ENCODE measurements at places on chromosomes 2 and 18.

- no peak for DNase-seq
These were observed 69.4 kb upstream of the UBE2E3 start for GRCh38 chr2:180910831-180911665.

GRCh38 chr2:76180676-76181075 is 470.0 kb upstream of the GCFC2 start:
- no peak for DNase-seq

- DNase-seq, result no peak
These were observed 337.0 kb upstream of the ZNF804A start for GRCh38 chr2:184261331-184261730.

DNA sequence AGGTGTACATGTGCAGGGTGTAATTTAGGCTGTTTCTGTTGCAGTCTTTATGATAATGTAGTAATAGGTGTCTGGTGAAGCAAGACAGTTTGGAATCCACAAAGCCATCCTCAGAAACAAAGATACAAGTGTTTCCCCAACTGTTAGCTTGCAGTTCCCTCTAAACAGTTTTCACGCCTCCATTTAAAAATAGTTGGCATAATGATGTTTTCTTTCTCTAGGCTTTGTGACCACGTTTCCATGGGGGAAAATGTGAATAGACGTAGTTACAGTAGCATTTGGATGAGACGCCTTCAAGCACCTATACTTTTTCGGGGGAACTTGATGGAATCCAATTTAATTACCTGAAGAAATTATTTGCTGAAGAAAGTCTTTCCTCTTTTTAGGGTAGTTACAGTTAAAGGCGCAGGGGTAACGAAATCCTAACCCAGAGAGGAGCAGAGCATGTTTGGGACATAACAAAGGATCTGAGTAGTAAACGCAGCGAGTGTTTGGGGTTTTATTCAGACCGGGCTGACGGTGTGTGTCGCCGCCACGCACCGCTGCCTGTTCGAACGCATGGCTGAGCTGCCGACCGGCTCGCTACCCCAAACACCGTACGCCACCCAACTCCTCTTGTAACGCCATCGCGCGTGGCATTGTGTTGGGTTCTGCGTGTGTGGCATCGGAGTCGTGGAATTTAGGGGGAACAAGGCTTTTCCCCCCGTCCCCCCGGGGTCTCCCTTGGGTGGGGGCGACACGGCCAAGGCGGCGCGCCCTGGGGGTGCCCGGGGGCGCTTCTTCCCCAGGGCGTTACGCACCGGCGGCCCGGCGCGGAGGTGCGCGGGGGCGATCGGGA is 681 bp upstream of the NRP2 start:
- DNase-seq, result peak; percentile 45

GRCh38 chr2:160876765-160877164 is 283.5 kb upstream of the TANK start:
- DNase-seq, result no peak

- DNase-seq, result no peak
These were observed 462.5 kb upstream of the HS6ST1 start for GRCh38 chr2:128781166-128781565.

- no peak for DNase-seq
These were observed 19.2 kb downstream of the ATP6V1B1 start for GRCh38 chr2:70954886-70955285.

- no peak for DNase-seq
These were observed 310.6 kb downstream of the C1D start for GRCh38 chr2:67752199-67752598.

DNA sequence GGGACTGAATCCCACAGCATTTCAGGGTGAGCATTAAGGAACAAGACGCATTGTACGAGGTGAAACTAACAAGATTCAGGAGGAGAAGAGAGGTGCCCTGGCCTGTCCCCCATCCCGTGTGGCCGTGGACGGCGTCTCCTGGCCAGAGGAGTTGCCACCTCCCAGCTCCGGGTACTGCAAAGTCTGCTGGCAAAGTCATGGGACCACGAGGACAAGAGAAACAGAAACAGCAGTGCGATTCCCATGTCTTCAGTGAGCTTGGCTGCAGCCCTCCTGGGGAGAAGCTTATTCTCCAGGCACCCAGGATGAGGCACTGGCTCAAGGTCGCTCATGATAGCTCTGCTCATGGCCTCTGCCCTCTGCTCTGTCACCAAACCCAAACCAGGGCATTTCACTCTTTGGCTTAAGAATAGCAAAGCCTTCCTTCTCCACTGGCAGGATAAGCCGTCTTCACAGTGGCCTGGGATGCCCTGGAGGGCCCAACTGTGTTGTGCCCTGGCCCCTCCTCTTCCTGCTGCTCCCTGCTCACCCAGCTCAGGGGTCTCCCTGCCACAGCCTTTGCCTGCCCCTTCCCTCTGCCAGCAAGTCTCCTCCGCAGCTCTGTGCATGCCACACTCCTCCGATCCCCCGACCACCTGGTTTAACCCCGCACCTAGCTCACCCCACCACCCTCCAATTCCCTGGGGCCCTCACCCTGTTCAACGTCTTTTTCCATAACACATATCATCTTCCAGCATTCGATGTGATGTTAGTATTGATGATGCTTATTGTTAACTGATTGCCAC is 144.8 kb downstream of the PXDN start:
- no peak for DNase-seq

- DNase-seq, result no peak
These were observed 13.5 kb downstream of the PASK start for GRCh38 chr2:241135737-241136136.

DNA sequence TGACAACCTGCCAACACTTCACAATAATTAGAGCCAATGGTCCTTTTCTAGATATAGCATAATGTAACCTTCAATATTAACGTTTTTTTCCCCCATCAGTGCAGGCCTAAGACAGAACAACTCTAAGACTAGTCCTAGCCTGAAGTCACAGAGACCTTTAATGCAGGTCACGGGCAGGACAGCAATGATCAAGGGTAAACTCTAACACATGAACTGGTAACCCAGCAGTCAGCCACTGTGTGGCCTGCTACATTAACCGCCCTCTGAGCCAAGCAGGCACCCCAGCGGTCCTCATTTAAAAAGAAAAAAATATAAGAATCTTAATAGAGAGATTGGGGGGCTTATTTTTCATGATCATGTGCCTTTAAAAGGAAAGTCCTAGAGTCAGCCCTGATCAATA is 290.6 kb downstream of the AFF3 start:
- DNase-seq, result no peak

GRCh38 chr2:23293731-23294130 is 91.2 kb upstream of the KLHL29 start:
- no peak for DNase-seq

- no peak for DNase-seq
These were observed 11.5 kb downstream of the MFSD2B start for GRCh38 chr2:24021122-24021998.

DNA sequence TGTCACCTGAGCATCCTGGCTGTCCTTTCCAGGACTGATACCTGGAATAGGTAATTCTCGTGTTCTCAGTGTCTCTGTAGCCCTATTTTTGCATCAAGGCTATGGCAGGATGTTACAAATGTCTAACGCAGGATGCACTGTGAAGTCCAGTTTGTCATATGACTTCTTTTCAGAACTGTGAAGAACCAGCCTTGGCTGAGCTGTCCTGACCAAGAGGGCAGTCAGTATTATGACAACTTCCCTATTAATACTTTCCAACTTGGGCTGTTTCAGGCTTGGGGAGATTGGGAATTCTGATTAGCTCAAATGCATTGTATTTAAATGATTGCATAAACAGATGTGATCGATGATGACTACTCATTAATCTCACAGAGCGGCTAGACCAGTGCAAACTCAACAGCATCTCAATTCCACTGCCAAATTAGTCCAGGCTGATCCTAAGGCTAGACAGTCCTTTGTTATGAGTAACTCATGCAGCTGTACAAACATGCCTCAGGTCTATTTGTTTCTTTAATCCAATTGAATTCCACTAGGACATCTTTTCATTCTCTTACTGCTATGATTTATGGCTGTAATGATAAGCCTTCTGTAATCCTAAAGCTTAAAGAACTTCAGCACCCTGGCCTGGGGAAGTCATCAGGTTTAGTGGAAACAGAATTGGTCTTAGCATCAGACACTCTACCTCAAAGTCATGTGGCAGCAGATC is 331.6 kb downstream of the KCNS3 start:
- no peak for DNase-seq

DNA sequence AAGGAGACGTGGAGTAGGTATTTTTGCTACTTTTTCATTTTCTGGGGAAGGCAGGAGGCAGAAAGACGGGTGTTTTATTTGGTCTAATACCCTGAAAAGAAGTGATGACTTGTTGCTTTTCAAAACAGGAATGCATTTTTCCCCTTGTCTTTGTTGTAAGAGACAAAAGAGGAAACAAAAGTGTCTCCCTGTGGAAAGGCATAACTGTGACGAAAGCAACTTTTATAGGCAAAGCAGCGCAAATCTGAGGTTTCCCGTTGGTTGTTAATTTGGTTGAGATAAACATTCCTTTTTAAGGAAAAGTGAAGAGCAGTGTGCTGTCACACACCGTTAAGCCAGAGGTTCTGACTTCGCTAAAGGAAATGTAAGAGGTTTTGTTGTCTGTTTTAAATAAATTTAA is 3.4 kb downstream of the FZD7 start:
- DNase-seq, result no peak

DNA sequence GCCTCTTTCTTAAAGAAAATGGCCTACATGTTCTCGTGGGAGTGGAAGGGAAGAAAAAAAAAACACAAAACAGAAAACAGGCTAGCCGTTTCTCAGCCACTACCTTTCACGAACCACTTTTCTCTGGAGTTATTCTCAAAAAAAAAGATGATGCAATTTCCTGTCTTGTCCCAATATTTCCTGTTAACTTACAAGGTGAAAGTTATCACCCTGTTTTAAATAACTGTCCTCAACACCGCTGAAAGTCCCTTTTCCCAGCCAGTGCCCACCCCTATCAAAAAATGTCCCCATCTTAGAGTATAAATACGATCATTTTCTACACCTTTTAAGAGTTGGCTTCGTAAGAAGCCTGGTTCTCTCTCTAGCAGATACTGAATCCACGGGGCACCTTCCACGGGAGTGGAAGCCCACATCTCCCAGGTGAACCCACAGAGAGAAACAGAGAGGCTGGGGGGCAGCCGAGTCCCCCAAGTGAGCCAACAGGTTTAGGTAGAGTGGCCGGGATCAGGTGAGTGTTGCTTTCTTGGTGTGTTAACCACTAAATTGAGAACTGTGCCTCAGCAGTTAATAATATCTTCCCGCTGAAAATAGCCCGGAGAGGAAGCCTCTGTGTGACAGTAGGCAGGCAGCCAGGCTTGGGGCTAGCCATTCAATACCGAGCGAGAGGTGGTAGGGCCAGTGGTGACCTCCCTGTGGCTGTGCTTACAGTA is 15.9 kb downstream of the SMAD7 start:
- no peak for DNase-seq

- DNase-seq, result no peak
These were observed 22.6 kb upstream of the BCL2 start for GRCh38 chr18:63342206-63342605.
